ENCODE measurements at places on chromosomes 7 and 10.

- peak; percentile 10 for DNase-seq
These were observed 272.4 kb upstream of the SP8 start for GRCh38 chr7:21059069-21059468.

DNA sequence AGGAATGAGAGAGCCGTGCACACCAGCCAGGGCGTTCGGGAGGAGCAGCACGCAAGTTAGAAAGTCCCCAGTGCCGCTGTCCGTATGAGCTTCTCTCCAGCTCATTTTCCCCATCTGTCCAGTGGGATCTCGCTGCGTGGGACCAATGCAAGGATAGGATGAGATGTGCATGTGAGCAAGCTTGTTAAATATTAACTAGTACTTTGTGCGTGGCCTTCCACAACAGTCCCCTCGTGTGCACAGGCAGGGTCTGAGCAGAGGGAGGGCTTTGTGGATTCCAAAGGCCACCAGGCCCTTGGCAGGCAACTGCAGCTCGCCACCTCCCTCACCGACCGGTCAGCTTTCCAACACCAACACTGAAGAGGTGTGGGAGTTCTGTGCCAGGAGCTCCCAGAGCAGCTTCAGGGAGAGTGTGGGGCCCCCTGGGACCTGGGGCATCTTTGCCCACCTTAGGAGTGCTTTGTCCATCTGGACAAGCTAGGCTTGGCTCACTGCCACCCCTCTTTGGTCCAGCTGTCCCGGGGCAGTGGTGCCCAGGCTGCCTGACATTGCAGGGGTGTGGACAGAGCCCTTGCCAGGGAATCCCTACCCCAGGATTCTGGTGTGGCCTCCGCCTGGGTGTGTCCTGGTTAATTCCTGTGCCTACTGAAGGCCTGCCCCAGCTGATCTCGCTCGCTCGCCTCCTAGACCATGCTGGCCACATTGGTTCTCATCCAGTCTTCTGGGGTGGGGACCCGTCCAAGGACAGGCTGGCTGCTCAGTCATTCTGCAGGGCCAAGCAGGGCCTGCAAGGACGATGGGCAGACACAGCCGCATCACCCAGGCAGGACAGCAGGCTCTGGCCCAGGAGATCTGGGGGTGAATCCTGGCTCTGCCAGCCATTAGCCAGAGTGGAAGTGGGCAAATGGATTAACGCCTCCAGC lies 5.3 kb downstream of the FAM20C start:
- no peak for DNase-seq

- no peak for DNase-seq
These were observed 35.9 kb downstream of the TSPAN15 start for GRCh38 chr10:69486922-69487730.

GRCh38 chr7:22481726-22482125 lies 18.3 kb downstream of the STEAP1B start:
- DNase-seq: no peak

DNA sequence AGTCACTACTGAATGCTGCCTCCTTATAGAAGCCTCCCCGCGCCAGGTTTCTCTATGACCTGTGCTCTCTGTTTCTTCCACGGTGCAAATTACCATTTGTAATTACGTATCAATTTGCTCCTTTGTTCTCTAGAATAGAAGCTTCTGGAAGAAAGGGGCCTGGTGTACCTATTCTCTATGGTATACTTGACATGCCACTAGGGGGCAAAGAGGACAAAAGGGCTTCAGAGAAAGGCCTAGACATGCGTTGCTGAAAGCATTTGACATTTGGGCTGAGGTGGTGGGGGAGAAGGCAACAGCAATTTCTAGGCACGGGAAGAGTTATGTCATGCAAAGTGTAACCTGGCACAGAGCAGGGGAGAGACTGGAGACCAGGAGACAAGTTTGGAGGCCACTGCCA lies 148.7 kb downstream of the WDR11 start:
- no peak for DNase-seq

GRCh38 chr10:126262233-126262838 lies 125.9 kb downstream of the ADAM12 start:
- DNase-seq: no peak

- DNase-seq: no peak
These were observed 11.3 kb downstream of the STAG3 start for GRCh38 chr7:100189061-100189460.

DNA sequence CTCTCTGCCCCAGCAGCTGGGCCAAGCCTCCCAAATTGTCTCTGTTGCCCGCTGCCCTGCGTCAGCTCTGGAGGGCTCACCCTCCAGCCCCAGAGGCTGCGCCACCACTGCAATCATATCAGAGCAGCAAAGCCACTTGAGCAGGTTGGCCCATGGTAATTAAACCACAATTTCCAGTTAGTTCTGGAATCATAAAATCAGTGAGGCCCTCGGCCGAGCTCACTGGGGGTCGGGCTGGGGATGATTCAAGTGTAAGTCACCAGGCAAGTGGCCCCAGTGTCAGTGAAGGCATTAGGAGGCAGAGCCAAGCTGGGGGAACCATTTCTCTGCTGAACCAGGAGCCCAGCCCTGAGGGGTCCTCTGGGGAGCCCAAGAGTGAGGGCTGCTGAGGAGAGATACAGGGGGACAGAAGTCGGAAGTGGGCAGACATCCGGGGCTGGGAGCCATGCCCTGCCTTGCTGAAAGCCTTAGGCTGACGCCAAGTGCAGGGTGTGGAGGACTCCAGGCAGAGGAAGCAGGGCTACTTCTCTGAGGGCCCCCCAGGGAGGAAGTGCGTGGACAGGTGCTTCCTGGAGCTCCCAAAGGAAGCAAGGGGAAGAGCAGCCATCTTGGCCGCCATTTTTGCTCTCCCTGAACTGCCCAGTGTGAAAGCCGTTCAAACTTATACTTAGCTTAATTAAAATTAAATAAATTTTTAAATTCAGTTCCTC lies 29.5 kb upstream of the SLC29A3 start:
- no peak for DNase-seq

DNA sequence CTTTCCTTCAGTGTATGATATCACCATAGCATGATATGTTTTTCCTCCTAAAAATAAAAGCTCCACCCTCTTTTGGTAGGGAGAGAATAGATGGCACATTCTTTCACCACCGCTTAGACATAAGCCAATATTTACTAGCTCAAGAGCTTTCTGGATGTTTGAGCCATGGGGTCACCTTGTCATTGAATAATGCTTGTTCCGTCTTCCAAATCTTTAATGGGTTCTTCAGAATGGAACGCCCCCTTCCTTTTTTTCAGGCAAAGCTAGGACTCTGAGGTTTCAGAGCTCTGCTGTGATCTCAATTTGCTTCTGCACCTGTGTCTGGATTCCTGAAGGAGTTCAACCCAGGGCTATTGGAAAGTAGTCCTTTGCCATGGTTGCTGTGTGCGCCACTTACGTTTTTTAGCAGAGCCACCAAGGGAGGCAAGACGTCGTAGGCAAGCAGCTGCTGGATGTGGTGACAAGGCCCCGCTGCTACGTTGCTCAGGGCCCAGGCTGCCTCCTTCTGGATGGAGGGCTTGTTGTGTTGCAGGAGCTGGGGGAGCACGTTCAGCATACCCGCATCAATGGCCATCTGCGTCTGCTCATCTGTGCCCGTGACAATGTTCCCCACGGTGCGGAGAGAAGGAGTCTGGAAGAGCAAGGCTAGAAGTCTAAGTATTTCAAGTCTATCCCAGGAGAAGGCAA lies 23.2 kb downstream of the KPNA7 start:
- no peak for DNase-seq

GRCh38 chr10:85645926-85646711 lies 720.5 kb downstream of the GRID1 start:
- DNase-seq: no peak

- DNase-seq: no peak
These were observed 487.8 kb upstream of the TEX47 start for GRCh38 chr7:89283302-89283701.

DNA sequence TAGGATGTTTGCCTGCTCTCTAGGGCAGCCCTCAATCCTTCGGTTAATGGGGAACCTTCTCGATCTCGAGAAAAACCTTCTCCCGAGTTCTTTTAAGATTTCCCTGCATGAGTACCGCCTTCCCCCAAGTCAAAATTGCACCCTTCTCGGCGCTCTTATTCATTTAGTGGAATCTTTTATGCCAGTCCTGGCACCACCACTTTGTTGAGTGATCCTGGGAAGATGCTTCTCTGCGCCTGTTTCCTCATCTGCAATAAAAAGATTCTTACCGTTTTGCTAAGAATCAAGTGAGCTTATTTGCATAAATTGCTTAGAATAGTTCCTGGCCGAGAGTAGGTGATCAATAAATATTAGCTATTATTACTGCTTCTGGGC lies 697 bp downstream of the ARPC1A start:
- no peak for DNase-seq

DNA sequence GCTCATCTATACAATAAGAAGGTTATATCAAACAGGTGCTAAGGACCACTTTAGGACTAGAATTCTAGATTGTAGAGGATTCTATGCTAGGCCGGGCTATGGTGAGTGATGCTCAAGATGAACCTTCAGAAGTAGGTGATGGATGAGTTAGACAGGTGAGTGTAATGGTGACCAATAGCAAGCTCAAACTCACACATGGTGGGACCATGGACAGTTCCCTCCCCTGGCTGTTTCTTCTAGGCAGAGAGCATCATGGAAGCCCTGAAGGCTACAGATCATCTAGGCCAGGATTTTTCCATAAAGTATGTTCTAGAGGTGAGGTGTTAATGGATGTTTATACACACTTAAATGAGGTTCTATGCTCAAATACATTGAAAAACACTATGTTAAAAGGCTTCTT lies 162.2 kb upstream of the WDR11 start:
- DNase-seq: no peak

- no peak for DNase-seq
These were observed 39.0 kb downstream of the COL17A1 start for GRCh38 chr10:104046651-104047050.

- DNase-seq: no peak
These were observed 22.2 kb downstream of the LANCL2 start for GRCh38 chr7:55387062-55387965.

- no peak for DNase-seq
These were observed 1.6 kb downstream of the GTF2IRD1 start for GRCh38 chr7:74455291-74455804.

Data from foreskin melanocyte (primary cell).